GM12891 (cell line): ENCODE measurements at places on chromosomes 4 and X.

DNA sequence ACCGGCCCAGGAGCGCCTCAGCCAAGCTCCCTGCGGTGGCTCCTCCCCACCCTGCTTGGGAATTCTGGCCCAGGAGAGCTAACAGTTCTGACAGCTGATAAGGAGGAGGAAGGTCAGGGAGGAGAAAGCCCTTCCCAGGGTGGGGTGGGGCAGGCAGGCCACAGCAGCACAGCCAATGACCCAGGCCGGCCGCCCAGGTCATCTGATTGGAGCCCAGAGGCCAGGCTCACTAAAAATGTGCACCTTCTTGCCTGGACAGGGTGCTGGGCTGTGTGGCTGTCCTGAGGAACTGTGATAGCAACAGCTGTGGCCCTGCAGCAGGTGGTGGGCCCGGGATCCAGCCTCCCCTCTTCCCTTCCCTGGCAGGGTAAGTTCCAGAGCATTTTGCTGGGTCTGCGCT, 17.2 kb upstream of the SH3TC1 start:
- no peak for DNase-seq

DNA sequence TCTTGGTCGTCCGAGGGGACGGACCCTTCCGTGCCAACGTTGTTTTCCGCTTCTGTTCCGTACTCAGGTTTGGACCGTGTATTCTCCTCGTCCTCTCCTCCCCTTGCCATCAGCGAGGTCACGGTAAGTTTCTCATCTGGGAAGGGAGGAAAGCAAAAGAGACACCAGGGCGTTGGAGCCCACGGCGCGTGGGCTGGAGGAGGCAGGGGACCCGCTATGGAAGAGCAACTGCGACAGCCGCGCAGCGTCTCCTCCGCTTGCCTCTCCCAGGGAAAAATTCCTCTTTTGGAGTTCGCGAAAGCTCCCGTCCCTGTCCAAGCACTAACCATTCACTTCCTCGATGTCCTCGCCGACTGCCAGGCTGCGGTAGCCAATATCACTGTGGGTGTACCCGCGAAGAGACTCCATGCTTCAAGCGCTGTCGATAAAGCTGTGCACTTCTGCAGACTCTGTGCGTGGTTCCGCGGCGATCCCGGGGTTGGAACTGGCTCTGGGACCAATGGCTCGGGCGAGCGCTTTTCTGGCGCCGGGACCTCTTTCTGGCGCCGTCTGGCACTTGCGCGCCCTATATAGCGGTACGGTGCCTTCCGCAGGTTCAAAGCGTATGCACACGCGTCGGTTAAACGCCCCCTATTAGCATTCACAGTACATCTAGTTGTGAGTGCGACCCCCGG, at the start of gene ESX1:
Gene ESX1 (minus strand): TSS at position 492 of the 674 bp plus-strand sequence. CDS start 84 bp downstream, at position 408.
- DNase-seq = no peak

GRCh38 chr4:6806924-6807626, 24.5 kb downstream of the KIAA0232 start:
- no peak for DNase-seq

DNA sequence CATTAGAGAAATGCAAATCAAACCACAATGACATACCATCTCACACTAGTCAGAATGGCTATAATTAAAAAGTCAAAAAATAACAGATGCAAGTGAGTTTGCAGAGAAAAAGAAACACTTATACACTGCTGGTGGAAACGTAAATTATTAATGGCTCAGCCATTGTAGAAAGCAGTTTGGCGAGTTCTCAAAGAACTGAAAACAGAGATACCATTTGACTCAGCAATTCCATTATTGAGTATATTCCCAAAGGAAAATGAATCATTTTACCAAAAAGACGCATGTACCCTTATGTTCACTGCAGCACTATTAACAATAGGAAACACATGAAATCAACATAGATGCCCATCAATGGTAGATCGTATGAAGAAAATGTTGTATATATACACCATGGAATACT, 75.0 kb downstream of the NAA11 start:
- DNase-seq = no peak

- no peak for DNase-seq
Observed at GRCh38 chr4:107950746-107951540, 19.6 kb downstream of the CYP2U1 start.

DNA sequence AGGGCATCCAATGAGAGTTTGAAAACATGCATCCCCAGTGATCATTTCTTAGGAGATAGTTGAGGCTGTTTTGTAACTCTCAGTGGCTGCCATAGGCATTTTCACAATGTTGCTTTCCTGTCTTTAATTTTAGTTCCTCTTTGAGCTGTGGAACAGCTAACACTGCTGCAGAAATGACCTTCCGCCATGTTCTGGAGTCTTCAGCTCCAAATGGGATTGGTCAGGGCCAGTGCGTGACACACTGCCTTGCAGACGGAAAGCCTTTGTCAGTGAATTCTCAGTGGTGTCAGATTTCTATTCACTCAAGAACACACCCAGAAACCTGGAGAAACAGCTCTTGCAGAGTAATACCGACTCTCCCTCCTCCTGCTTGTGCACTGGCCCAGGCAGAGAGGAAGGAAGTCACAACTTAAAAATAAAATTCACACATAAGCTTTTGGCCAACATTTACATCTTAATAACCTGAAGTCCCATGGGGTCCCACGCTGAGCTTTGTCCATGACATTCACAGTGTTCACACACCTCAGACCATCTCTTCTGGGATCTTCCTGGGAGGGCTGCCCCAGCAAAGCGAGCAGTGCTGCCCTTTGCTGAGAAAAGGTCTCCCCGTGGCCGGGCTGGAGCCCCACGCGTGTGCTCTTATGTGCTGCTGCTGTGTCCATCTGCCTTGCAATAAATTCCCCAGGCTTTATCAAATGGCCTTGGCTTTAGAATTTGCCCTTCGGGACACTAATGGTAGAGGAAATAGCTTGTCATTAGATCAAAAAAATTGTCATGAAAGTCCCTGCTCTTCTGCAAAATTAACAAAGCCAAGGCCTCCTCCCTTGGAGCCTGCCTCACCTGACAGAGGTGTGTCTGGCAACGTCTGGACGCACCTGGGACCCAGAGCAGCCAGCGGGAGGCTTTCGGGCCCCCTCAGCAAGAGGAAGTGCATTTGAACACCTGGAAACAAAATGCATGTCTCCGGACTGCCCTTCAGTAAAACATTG, 126.8 kb downstream of the IRF2 start:
- DNase-seq = no peak

DNA sequence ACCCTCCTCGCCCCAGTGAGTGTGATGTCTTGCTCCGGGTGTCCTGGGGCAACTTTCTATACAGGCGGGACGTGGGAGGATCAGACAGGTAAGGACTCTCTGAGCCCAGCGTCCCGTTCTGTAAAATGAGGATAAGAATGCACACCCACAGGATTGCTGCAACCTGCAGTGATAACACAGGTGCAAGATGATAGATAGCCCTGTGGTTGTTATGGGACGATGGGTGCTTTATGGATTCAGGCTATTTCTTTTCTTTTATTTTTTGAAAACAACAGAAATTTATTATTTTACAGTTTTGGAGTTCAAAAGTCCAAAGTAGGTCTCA, 28.6 kb downstream of the BEX3 start:
- no peak for DNase-seq

DNA sequence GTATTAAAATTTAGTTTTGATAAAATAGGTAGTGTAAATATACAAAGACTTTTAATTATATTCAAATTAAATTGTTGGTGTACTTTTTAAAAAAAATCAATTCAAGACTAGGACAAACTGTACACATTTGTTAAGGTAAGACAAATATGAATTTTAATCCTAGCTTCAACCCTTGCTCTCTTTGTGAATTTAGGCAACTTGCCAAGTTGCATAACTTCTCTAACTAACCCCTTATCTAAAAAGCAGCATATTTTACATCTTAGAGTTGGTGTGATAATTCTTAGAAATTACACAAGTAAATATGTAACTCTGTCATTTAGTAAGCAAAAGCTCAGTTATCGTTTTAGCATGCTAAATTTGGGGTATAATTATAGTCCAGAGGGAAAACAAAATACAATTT, 78.1 kb upstream of the FSTL5 start:
- DNase-seq = no peak
